ENCODE measurements at places on chromosomes 3 and 15.

DNA sequence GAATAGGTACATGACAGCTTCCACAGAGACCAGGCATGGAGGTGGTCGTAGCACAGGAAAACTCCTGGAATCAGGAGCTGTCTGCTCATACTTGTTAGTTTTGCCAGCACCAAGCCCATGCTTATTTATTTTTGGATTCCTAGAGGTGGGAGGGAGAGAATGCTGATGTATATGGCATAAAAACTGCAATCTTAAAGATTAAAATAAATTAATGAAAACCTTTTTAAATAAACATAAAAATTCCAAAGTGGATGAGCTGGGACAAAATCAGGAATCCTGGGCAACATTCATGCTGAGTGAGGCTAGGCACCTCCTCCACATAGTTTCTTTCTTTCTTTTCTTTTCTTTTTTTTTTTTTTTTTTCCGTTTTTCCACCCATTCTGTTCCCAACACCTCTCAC is 14.3 kb upstream of the BCL6 start:
- no peak for DNase-seq

DNA sequence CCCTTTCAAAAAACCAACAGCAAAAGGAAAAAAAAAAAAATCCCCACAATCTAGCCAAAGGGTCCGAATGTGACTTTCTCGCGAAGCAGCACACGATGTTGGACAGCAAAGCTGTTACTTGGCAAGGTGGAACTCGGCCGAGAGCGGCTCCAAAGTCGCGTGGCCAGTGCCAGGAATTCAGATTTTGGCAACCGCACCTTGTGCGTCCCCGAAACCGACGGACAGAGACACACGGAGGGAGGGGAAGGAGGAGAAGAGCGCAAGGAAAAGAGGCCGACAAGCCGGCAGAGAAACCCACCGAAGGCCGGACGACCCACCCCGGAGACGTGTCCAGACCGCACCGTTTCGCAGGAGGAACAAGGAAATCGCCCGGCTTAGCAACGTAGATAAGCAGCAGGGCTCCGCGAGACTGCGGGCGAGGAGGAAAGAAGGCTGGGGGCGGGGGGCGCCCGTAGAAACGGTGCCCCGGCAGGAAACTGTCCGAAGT is 517.3 kb downstream of the MECOM start:
- DNase-seq = no peak

- DNase-seq = no peak
Observed at GRCh38 chr3:166498446-166498845, 661.2 kb upstream of the BCHE start.

GRCh38 chr15:69722924-69723323 is 270.3 kb downstream of the RPLP1 start:
- DNase-seq = no peak

DNA sequence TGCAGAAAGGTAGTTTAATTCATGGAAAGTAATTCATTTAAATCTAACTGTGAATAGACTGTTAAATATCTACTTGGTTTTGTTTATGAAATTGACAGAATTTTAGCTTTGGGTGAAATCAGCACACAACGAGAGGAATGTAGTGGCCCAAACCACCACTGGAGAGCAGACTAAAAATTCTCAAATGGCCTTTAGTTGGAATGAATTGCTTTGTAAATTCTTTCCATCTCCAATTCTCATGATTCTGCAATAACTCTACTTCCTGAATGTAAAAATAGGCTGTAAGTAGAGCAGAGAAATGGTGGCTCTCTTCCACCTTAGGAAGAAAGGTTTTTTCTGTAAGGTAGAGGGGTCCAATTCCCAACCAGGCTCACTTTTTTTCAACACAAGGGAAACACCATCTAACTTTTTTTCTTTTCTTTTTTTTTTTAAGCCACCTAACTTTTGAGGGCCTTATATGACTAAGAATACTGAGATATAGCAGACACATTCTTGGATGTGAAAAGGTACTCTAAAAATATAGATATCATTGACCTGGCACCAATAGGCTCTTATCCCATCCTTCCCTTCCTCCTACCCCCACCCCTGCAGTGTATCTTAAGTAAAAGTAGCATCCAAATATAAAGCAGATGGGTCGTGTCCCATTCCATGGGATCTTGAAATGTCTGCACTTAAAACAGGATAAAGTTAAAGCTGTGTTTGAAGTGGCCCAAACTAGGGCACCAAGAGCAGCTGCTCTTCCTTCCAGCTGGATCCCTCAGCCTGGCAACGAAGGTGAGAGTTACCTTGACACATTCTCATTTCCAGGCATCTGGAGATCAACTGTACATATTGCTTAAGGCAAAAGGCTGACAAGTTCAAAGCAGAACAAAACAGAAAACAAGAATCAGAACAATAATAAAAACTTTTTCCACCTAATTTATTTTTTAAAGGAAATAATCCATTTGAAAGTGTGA is 194.1 kb downstream of the TPRG1 start:
- DNase-seq = no peak

DNA sequence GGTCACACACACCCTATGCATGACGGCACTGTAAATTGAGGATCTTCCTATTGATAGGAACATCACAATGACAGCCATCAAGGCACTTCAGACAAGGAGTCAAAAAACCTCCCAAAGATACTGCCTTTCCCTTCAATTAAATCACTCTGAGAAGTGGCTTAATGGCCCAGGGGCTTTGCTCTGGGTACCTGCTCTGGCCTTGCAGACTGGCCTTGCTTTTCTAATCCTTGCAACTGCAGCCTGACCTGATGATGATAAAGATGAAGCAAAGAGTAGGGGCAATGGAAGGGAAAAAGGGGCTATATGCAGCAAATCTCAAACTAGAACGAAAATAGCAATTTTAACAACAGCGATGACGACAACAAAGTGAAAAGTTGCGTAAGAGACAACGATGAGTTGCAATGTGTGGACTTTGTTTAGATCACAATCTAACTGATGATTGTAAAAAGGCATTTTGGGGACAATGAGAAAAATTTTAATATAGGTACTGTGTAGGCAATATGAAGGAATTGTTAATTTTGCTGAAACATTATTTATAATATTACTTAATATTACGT is 14.6 kb downstream of the ADAMTS9 start:
- DNase-seq = no peak

DNA sequence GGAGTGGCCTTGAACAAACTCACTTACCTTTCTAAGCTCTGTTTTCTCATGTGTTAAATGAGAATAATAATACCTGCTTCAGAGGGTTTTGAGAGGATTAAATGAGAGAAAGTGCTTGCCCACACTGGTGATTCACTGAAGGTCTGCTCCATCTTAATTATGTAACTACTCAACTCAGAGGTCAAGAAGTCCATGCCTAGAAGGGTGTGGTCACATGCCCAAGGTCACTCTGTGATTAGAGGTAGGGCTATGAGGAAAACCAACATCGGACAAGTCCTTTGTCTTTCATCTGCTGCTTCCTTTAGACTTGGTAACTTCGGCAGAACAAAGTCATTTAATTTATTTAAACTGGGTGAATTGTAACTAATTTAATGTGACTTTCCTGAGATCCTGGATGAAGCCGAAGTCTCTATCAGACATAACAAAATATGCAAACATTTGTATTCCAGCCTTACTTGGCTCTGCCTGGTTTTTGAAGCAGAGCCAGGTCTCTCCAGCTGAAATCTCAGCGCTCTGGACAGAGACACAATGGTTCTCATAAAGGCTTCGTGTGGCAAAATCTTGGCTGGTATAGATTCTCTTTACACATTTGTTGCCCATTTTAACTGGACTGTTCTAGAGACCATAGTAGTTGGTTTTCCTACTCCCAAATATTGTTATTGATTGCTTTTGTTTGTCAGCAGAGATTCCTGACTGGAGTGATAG is 3.0 kb downstream of the CHRNA7 start:
- DNase-seq = no peak

- DNase-seq = no peak
Observed at GRCh38 chr3:195768414-195768813, 43.3 kb downstream of the MUC4 start.

DNA sequence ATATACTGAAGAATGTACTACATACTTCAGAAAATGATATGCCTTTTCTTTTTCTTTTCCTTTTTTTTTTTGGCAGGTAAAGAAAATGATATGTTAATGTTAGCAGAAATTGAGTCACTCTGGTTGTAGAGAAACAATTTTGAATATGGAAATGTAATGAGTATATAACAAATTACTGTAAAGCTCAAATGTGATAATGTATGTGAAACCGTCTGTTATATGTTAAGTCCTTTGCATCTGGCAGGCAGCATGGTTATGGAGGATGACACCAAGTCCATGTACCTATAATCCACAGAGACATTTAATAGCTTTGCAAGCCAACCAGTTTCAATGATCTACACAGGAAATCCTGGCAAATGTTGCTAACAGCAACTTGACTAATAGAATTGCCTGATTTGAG is 58.4 kb downstream of the HACD2 start:
- DNase-seq = no peak

- DNase-seq = no peak
Observed at GRCh38 chr3:46892285-46893145, 15.0 kb downstream of the PTH1R start.

DNA sequence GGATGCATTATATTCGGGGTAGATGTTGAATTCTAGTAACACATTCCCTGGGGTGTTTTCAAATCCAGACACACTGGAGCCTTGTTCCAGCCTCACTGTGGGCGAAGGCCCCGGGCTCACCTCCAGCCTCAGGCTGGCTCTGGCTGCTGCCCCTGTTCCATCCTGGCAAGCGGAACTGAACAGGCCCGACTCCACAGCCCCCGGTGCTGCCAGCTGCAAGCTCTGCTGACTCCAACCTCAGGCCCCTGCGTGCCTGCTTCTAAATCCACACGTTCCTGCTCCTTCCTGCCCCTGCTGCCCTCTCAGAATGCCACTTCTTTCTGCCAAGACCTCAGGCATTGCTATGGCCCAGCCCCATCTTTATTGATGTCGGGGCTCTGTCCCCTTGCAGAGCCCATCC is 90.6 kb downstream of the LIPC start:
- no peak for DNase-seq

DNA sequence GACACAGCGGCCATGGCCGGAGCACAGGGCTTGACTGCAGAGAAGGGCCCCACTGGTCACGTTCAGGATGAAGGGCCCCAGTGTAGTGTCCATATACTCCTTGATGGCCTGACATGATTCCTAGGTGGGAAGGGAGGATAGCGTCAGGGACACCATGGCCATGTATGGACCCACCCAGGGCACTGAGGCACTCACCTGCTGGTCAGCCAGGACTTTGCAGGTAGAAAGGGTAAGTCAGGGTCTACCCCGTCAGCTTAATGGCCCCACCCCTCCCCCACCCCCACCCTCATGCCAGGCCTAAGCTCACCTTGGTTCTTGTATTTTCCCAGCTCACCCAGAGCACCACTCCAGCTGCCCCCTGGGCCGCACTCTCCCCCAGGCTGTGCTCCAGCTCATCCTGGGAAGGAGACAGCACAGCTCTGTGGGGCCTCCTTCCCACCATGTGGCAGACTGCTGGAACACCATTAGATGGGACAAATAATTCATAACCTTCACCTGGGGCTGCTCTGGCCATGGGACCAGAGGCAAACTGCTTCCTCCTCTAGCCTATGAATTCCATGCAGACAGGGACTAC is 1.6 kb upstream of the HYAL3 start:
- no peak for DNase-seq

- no peak for DNase-seq
Observed at GRCh38 chr3:66233033-66233432, 12.2 kb downstream of the SLC25A26 start.

GRCh38 chr3:16404349-16404895 is 109.1 kb downstream of the RFTN1 start:
- DNase-seq = no peak

DNA sequence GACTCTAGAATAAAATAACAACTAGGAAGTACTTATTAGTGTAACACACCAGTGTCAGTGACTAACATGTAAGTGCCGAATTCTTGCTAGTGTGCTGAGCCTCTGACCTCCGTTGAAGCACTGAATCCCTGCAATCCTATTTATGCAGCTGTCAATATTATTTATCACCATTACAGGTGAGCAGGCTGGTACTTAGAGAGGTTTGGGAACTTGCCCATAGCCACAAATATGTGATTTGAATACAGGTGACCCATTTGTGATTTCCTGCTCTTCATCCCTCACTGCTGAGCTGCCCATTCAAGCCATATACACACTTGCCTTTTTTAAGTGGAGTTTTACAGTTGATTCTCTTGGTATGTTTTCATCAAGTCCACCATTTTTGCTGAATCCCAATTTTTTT is 12.2 kb downstream of the EIF4E3 start:
- DNase-seq = no peak

DNA sequence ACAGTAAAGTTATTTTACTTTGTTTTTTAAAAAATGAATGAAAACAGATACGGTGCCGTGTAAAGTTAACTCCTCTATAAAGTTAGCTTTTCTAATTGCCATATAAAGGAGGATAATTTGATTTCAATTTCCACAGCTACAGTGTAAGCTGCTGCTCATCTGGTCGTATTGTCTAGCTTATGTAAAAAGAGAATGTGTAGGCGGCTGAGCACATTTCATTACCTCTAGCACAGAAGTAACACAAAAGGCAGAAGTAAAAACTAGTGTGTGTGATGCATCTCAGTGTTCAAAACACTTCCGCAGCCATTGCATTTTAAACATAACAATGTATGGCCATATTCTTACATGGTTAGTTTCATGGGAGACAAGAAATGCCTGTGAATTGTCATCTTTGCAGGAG is 105.0 kb upstream of the P2RY1 start:
- no peak for DNase-seq

DNA sequence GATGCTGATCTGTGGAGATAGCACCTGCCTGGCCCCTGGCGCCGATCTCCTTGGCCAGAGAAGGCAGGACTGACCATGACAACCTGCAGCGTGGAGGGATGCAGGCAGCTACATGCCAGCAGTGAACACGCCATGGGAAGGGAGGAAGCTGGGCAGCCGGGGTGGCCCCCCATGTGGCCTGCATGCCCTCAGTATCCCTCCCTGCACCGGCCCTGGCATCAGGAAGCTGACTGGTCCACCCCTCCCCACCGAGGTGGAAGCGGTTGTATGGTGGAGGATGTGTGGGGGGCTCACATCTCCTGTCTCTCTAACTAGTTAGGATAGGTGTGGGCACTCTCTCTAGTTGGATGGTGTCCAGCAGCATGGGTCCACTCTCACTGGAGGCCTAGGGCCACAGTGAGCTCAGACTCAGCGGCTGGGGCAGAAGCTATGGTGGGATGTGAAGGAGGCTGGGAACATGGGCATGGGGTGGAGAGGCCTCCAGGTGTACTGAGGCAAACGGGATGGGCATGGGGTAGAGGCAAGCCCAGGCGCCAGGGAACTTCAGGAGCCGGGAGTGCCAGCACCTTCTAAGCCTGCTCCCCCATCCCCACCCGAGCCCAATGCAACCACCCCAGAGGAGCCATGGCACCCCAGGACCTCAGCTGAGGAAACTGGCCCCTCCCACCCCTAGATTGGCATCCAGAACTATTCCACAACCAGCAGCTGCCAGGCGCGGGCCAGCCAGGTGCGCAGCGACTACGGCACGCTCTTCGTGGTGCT is 1.8 kb upstream of the ABTB1 start:
- no peak for DNase-seq

GRCh38 chr3:146164971-146165769 is 4.2 kb upstream of the PLOD2 start:
- DNase-seq = no peak

- DNase-seq = no peak
Observed at GRCh38 chr3:96294143-96294542, 520.3 kb upstream of the EPHA6 start.
